ENCODE measurements at places on chromosomes 3 and 15. TPM values are rescaled to one million over a fixed set of nuclear protein-coding genes. Genes with fewer than 3 reads are reported as not detected.

- DNase-seq = no peak
Observed at GRCh38 chr3:65664931-65665330, 373.8 kb downstream of the MAGI1 start.

Gene MESP1
- total RNA-seq = 1.1 TPM

GRCh38 chr3:133831966-133832801 lies 26.6 kb downstream of the SRPRB start:
- DNase-seq = no peak

Gene CD276
- 69.2 TPM for total RNA-seq

DNA sequence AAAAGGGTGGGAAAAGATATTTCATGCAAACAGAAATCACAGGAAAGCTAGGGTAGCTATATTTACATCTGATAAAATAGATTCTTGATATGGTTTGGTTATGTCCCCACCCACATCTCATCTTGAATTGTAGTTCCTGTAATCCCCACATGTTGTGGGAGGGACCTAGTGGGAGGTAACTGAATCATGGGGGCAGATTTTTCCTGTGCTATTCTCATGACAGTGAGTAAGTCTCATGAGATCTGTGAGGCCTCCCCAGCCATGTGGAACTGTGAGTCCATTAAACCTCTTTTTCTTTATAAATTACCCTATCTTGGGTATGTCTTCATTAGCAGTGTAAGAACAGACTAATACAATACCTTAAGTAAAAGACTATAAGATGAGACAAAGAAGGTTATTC lies 558.1 kb downstream of the RSL24D1 start:
- peak; percentile 37 for DNase-seq

Gene PATL2
- total RNA-seq = 0.10 TPM

GRCh38 chr3:197718891-197719290 lies 17.8 kb downstream of the RUBCN start:
- DNase-seq = peak; percentile 96

Gene WNT7A
- total RNA-seq = 0.47 TPM

Gene TM4SF18
- total RNA-seq = 0.03 TPM

All from HT1080 (cell line).